ENCODE measurements at places on chromosomes 7 and 10. TPM values are rescaled to one million over a fixed set of nuclear protein-coding genes. Genes with fewer than 3 reads are reported as not detected.
A peak's percentile ranks its signal among the peaks of the same experiment; 100 is the strongest.

- peaks cover 4% of the 10 kb centered on the region for H3K4me1 ChIP-seq
- H3K36me3 ChIP-seq, result no peaks in the 10 kb centered on the region
- DNase-seq, result peak; percentile 20
- peak overlapping the region; percentile 8 for H3K4me3 ChIP-seq
Observed at GRCh38 chr10:82358486-82359099, 483.6 kb downstream of the NRG3 start.

GRCh38 chr7:73727952-73728351 is 8.5 kb upstream of the STX1A start:
- H3K27me3 ChIP-seq, result no peaks in the 10 kb centered on the region
- no peak overlapping the region for H3K4me3 ChIP-seq
- no peaks in the 10 kb centered on the region for H3K36me3 ChIP-seq
- H3K4me1 ChIP-seq, result no peaks in the 10 kb centered on the region
- DNase-seq, result no peak

- H3K27ac ChIP-seq, result no peak overlapping the region
- no peaks in the 10 kb centered on the region for H3K4me1 ChIP-seq
- no peaks in the 10 kb centered on the region for H3K36me3 ChIP-seq
- no peak for DNase-seq
- H3K27me3 ChIP-seq, result no peaks in the 10 kb centered on the region
Observed at GRCh38 chr7:30212701-30213111, 71.7 kb upstream of the ZNRF2 start.

DNA sequence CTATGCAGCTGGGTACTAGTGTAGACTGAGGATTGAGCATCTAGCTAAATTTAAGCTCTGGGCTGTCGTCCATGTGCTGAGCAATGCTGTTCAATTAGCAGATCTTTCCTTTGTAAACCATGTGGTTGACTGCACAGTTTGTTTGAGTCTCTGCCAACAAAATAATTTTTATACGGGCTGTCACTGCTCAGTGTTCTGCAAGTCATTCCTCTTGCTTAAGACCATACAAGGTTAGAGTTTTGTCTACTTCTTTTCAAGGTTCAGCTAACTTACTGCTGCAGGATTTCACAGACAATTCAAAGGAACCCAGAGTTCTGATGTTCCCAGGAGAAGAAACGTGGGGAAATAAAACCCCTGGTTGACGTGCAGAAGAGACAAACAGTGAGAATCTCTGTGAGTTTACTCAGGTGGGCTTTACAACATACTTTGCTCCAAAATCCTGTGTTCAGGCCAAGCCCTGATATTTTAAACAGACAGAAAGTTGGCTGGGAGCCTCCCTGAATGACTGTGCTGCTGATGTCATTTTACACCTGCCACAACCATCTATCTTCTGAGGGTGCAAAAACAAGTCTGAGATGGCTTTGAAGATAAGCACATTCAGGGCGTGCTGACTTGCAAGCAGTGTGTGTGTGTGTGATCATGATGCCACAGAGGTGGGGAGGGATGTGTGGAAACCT is 177.1 kb upstream of the SVIL start:
- H3K36me3 ChIP-seq, result no peaks in the 10 kb centered on the region
- peaks cover 15% of the 10 kb centered on the region for H3K4me1 ChIP-seq
- H3K4me3 ChIP-seq, result no peak overlapping the region

The DOCK1 gene
- total RNA-seq, result 91.0 TPM

GRCh38 chr7:15335390-15335789 is 226.4 kb downstream of the AGMO start:
- H3K27me3 ChIP-seq, result no peaks in the 10 kb centered on the region
- H3K36me3 ChIP-seq, result no peaks in the 10 kb centered on the region
- no peaks in the 10 kb centered on the region for H3K4me1 ChIP-seq
- no peak overlapping the region for H3K4me3 ChIP-seq
- no peak for DNase-seq

GRCh38 chr7:90610105-90610504 is 14.0 kb downstream of the CDK14 start:
- H3K27ac ChIP-seq, result no peak overlapping the region
- H3K4me1 ChIP-seq, result no peaks in the 10 kb centered on the region
- H3K36me3 ChIP-seq, result no peaks in the 10 kb centered on the region
- H3K27me3 ChIP-seq, result no peaks in the 10 kb centered on the region

DNA sequence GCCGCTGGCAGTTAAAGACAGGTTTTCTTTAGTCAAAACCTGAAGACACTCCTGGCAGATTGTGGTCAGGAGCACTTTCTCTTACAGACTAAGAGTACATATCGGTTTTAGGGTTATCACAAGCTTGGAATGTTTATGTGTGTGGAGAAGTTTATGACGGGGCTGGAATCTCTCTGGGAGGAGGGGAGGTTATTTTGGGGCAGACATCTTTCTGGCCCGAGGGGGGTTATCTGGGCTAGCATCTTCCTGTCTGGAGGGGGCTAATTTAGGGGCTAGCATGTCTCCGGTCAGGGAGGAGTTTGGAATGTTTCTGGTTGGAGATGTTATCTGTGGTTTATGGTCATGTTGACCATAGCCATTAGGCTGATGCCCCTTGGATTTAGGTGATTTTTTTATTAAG is 141.2 kb upstream of the KIF5B start:
- H3K4me1 ChIP-seq, result no peaks in the 10 kb centered on the region
- H3K36me3 ChIP-seq, result no peaks in the 10 kb centered on the region
- no peak overlapping the region for H3K27ac ChIP-seq
- H3K27me3 ChIP-seq, result no peaks in the 10 kb centered on the region
- DNase-seq, result no peak

GRCh38 chr10:131453721-131454634 is 142.5 kb upstream of the TCERG1L start:
- no peak for DNase-seq
- no peaks in the 10 kb centered on the region for H3K36me3 ChIP-seq
- H3K27ac ChIP-seq, result no peak overlapping the region
- H3K4me3 ChIP-seq, result no peak overlapping the region
- H3K4me1 ChIP-seq, result no peaks in the 10 kb centered on the region

DNA sequence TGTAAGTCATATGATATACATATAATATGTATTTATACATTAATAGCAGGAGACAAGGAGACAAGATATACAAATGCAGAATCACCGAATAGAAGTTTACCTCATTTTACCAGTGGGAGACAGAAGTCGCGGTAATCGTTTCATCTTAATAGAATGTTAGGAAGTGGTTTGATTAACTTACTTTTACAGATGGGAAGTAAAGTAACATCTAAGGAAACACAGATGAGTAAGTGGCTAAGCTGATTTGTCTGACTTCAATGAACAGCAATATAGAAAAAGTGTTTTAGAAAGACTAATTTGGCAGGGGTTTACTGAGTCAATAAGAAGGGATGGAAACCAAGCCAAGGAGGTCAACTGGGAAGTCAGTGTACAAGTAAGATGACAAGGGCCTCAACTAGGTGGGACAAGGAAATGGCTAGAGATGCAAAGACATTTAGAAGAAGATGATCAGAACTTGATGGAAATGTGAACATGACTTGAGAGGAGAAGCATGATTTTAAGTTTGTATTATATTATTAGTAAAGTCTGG is 36.2 kb upstream of the FAM133B start:
- no peak overlapping the region for H3K27ac ChIP-seq
- peaks cover 13% of the 10 kb centered on the region for H3K4me1 ChIP-seq
- no peaks in the 10 kb centered on the region for H3K27me3 ChIP-seq
- no peaks in the 10 kb centered on the region for H3K36me3 ChIP-seq
- no peak for DNase-seq

The CPA4 gene
- total RNA-seq, result 20.0 TPM

The TMEM26 gene
- 1.5 TPM for total RNA-seq

DNA sequence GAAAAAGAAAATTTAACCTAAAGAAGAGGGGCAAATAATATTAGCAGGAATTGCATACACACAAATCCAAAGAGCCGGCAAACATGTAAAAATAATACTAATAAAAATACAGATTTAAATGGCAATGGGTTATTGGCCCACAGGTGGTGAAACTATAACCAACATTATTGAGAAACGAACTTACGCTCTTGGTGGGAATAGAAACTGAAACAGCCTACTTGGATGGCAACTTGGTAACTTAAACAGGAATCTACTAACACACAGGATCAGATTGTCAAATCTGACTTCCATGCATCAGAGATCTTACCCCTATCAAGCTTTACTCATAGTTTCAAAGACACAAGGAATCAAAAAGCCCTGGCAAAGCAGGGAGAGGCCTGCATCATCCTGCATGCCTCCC is 66.5 kb downstream of the ANLN start:
- no peaks in the 10 kb centered on the region for H3K4me1 ChIP-seq
- no peak for DNase-seq
- H3K4me3 ChIP-seq, result no peak overlapping the region
- no peak overlapping the region for H3K27ac ChIP-seq
- H3K36me3 ChIP-seq, result no peaks in the 10 kb centered on the region
- no peaks in the 10 kb centered on the region for H3K27me3 ChIP-seq

The ECHDC3 gene
- 16.2 TPM for total RNA-seq

- H3K27me3 ChIP-seq, result peaks cover 35% of the 10 kb centered on the region
- DNase-seq, result no peak
- H3K36me3 ChIP-seq, result no peaks in the 10 kb centered on the region
- H3K4me1 ChIP-seq, result no peaks in the 10 kb centered on the region
- H3K4me3 ChIP-seq, result no peak overlapping the region
Observed at GRCh38 chr7:73644688-73645286, 20.5 kb upstream of the MLXIPL start.

GRCh38 chr7:35694161-35694783 is 663 bp downstream of the HERPUD2 start:
- DNase-seq, result peak; percentile 25
- H3K27me3 ChIP-seq, result no peaks in the 10 kb centered on the region
- H3K4me1 ChIP-seq, result peaks cover 4% of the 10 kb centered on the region

GRCh38 chr10:44340557-44340956 is 44.3 kb downstream of the CXCL12 start:
- H3K4me3 ChIP-seq, result no peak overlapping the region
- H3K36me3 ChIP-seq, result no peaks in the 10 kb centered on the region
- H3K4me1 ChIP-seq, result no peaks in the 10 kb centered on the region
- peak; percentile 5 for DNase-seq
- no peak overlapping the region for H3K27ac ChIP-seq

DNA sequence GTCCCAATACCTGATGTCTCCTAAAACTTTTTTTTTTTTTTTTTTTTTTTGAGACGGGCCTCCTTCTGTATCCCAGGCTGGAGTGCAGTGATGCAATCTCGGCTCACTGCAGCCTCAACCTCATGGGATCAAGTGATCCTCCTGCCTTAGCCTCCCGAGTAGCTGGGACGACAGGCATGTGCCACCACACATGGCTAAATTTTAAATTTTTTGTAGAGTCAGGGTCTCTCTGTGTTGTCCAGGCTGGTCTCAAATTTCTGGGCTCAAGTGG is 28.4 kb downstream of the GTF2IRD1 start:
- no peak for DNase-seq
- peak overlapping the region; percentile 95 for H3K27ac ChIP-seq
- no peaks in the 10 kb centered on the region for H3K27me3 ChIP-seq

DNA sequence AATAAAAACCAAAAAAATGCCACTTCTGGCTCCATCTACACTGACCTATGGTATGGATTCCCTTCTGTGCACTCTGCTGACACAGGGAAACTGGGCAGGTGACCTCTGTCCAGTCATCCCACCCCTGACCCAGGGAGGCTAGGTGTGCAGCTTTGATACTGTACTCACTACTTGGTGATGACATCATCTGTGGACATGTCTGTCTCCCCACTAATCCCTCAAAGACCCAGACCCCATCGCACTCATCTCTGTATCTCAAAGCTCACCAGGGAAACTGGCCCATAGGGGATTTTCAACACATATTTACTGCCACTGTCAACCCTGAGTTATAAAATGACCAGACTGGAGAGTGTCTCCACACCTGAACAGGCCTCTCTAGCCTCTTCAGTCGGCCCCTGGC is 10.6 kb downstream of the SGMS1 start:
- no peak for DNase-seq
- H3K27me3 ChIP-seq, result no peaks in the 10 kb centered on the region
- H3K36me3 ChIP-seq, result no peaks in the 10 kb centered on the region
- no peak overlapping the region for H3K27ac ChIP-seq

The NRAP gene
- not detected for total RNA-seq

The EBLN1 gene
- not detected for total RNA-seq

GRCh38 chr10:11282156-11282555 is 264.5 kb downstream of the CELF2 start:
- H3K27ac ChIP-seq, result no peak overlapping the region
- DNase-seq, result no peak
- H3K4me3 ChIP-seq, result no peak overlapping the region
- H3K27me3 ChIP-seq, result no peaks in the 10 kb centered on the region
- H3K36me3 ChIP-seq, result no peaks in the 10 kb centered on the region
- H3K4me1 ChIP-seq, result no peaks in the 10 kb centered on the region

The MLXIPL gene
- 0.51 TPM for total RNA-seq

The CARD11 gene
- not detected for total RNA-seq

DNA sequence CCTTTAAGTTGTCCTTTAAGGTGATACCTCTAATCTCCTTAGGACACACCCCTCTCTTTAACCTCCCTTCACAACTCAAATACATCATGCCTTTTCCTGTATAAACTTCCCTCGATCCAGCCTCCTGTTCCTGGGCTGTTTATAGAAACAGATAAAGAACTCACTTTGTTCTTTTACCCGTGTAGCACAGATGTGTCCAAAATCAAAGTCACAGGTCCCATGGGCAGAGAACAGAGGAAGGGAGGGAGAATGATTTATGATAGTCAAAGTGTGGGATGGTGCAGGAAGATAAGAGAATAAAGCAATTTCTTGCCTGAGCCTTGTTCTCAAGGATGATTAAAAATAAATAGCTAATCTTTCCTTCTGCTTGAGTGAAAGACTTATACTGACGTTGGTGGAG is 50.3 kb upstream of the CABCOCO1 start:
- no peak overlapping the region for H3K4me3 ChIP-seq
- no peak overlapping the region for H3K27ac ChIP-seq
- no peak for DNase-seq
- no peaks in the 10 kb centered on the region for H3K4me1 ChIP-seq
- H3K27me3 ChIP-seq, result no peaks in the 10 kb centered on the region
- H3K36me3 ChIP-seq, result no peaks in the 10 kb centered on the region

DNA sequence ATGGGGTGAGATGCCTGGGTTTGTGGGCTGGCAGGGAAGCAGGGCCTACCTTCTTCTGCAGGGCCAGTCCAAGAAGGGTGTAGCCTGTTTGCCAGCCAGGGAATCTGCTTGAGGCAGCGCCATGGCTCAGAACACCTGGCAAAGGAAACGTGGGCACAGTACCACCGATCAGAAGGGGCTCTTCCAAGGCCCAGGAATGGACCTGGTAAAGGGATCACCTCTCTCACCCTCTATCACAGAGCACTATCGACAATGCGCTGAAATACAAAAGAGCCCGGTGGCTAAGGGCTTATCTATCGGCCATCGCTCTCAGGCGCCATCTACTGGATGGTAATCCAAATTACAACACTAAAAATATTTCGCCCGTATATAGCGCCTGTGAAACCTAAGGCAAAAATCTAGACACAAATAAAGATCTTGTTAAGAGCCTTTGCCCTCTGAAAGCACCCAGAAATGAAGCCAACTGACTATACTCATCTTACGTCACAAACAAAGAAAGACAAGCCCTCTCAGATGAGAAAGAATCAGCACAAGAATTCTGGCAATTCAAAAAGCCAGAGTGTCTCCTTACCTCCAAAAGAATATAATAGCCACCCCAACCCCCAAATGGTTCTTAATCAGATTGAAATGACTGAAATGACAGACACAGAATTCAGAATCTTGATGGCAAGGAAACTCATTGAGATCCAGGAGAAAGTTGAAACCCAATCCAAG is 217.8 kb upstream of the HPS1 start:
- H3K27me3 ChIP-seq, result no peaks in the 10 kb centered on the region
- DNase-seq, result no peak
- no peaks in the 10 kb centered on the region for H3K36me3 ChIP-seq
- H3K4me3 ChIP-seq, result no peak overlapping the region

The COBL gene
- total RNA-seq, result 0.26 TPM

Measured in fibroblast of lung (primary cell).